HFFc6 (cell line): ENCODE measurements at places on chromosomes 16 and 17. TPM values are rescaled to one million over a fixed set of nuclear protein-coding genes. Genes with fewer than 3 reads are reported as not detected.

DNA sequence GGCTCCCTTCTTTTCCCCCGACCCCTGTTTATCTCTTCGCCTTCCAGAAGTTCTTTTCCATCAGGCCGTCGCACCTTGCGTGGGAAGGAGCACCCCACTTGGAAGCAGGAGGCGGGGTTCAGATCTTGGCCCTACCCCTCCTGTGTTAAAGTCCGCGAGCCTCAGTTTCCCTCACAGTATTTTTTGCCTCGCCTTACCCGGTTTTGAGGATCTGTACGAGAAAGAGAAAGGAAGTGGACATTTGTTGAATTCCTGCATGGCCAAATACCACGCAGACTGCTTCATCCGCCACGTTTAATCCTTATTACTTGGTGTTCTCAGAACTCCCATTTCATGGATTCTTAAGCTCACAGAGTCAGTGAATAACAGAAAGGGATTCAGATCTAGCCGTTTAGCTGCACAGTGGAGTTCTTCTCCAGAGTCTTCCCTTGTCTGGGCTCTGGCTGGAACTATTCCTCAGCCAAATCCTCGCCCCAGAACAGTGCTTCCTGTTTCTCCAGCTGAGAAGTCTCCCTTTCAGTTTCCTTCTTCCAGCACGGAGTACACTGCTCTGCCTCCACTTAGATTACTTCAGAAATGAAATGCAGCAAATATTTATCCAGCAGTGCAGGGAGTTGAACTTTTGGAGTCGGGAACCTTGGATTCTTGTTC is 590 bp downstream of the TMEM219 start:
- DNase-seq: peak; percentile 7
- H3K27ac ChIP-seq: peak overlapping the region; percentile 93
- no peaks in the 10 kb centered on the region for H3K36me3 ChIP-seq
- peaks cover 19% of the 10 kb centered on the region for H3K4me1 ChIP-seq
- H3K4me3 ChIP-seq: peak overlapping the region; percentile 96

DNA sequence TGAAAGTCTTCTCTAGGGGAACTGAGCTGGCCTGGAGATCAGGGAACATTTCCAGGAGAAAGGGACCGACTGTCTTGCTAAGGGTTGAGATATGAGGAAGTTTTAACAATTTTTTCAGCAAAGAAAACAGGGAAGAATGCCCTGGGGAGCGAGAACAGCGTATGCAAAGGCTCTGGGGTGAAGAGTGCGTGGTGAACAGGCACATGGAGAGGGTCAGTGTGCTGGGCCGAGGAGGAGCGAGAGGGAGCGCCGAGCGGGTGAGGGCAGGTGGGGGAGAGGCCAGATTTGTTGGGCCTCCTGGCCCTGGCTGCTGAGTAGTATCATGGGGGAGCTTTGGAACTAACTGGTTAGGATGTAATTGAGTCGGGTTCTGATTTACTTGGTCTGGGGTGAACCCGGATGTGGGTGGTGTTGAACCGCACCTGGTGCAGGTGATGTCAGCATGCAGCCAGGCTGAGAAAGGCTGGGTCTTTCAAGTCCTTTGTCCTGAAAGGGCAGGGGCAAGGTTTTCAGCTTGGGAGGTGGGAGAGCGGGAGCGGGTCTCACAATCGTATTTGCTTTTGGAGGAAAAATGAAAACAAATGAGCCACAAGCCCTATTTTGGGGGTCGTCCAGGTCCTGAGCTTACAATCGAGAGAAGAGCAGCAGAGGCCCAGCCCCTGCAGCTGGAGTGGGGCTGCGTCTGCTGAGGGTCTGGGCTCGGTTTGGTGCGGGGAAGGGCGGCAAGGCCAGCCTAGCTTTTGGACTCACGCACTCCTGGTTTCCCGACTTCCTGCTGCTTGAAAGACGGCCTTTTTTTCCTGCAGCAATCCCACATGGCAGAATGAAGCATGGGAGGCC is 11.1 kb upstream of the WFDC1 start:
- peaks cover 19% of the 10 kb centered on the region for H3K4me1 ChIP-seq
- no peak overlapping the region for H3K27ac ChIP-seq
- peaks cover 44% of the 10 kb centered on the region for H3K27me3 ChIP-seq
- H3K36me3 ChIP-seq: peaks cover 4% of the 10 kb centered on the region; the same call in 1 of the 2 replicates
- no peak for DNase-seq

Gene CLEC18A
- total RNA-seq: 0.25 TPM in 1 of 3 replicates, not detected in the others

- peak; percentile 84 for DNase-seq
- peaks cover 23% of the 10 kb centered on the region for H3K36me3 ChIP-seq
- peak within 1 kb of the TSS; percentile 97 for H3K4me3 ChIP-seq
- H3K27me3 ChIP-seq: 0 out of 2 replicates have a peak, but pooled peaks cover 4% of the 10 kb centered on the region
- peak within 1 kb of the TSS; percentile 92 for H3K27ac ChIP-seq
- peaks cover 45% of the 10 kb centered on the region for H3K4me1 ChIP-seq
Measured at GRCh38 chr17:37643118-37643766, at the start of gene DDX52. DDX52 (minus strand) TSS chr17:37643446; CDS start chr17:37643420, 26 bp downstream.

DNA sequence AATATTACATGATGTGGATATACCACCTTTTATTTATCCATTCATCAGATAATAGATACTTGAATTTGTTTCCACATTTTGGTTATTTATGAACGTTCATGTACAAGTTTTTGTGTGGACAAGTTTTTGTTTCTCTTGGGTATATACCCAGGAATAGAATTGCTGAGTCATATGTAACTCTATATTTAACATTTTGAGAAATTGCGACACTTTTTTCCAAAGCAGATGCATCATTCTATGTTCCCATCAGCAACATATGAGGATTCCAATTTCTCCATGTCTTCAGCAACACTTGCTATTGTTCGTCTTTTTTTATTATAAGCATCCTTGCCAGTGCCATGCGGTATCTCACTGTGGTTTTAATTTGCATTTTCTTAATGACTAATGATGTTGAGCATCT is 93.9 kb downstream of the GSG1L start:
- no peaks in the 10 kb centered on the region for H3K36me3 ChIP-seq
- peaks cover 16% of the 10 kb centered on the region for H3K27me3 ChIP-seq
- peak; percentile 1 for DNase-seq
- H3K4me1 ChIP-seq: no peaks in the 10 kb centered on the region
- no peak overlapping the region for H3K27ac ChIP-seq

GRCh38 chr17:55652114-55652823 is 70.4 kb downstream of the TMEM100 start:
- no peak for DNase-seq
- H3K27ac ChIP-seq: no peak overlapping the region
- H3K36me3 ChIP-seq: no peaks in the 10 kb centered on the region
- no peaks in the 10 kb centered on the region for H3K4me1 ChIP-seq

Gene CRYM
- not detected in 3 replicates for total RNA-seq

DNA sequence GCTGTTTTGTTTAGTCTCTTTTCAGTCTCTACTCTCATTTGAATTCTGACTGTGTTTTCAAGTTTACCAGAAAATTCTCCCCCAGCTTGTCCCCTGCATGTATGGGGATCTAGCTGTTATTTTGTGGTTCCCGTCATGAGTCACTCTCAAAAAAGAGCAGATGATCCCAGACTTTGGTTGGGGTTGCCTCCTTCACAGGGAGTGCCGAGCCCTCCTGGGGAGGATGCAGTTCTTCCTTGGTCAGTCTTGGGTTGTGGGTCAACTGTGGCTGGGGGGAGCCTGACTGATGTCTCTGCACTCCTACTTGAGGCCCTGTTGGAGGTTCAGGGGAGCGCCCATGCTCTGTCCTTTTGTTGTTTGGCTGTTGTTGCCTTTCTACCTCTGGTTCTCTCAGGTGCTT is 37.7 kb downstream of the EPN2 start:
- no peak overlapping the region for H3K4me3 ChIP-seq
- DNase-seq: no peak
- peaks cover 44% of the 10 kb centered on the region for H3K4me1 ChIP-seq
- peaks cover 10% of the 10 kb centered on the region; the same call in 1 of the 2 replicates for H3K36me3 ChIP-seq

DNA sequence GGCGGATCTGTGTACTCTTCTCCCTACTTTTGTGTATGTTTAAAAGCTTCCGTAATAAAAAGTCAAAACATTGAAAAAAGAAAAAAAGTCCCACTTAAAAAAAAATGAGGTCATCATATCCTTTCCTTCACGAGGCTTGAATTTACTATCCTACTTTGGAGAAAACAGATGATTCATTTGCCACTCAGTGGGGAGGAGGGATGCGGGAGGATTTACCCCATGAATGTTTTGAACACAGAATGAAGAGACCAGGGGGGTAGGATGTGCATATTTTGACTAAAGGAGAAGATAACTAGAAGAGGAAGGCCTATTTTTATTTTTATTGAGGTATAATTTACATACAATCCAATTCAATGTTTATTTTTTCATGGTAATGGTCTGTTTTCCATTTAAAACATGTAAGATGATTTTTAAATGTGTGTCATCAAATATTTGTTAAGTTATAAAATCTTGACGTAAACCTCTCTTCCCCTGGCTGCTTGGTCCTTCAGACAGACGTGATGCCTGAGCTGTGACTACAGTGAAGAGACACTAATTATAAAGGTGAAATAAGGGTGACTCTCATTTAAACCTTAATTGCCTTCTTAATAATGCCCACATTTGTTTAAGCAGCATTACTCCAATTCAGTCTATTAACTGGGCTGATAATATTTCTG is 135.4 kb upstream of the AXIN2 start:
- DNase-seq: peak; percentile 47
- peak overlapping the region; percentile 56 for H3K27ac ChIP-seq
- H3K4me3 ChIP-seq: peak overlapping the region; percentile 57
- no peaks in the 10 kb centered on the region for H3K36me3 ChIP-seq

DNA sequence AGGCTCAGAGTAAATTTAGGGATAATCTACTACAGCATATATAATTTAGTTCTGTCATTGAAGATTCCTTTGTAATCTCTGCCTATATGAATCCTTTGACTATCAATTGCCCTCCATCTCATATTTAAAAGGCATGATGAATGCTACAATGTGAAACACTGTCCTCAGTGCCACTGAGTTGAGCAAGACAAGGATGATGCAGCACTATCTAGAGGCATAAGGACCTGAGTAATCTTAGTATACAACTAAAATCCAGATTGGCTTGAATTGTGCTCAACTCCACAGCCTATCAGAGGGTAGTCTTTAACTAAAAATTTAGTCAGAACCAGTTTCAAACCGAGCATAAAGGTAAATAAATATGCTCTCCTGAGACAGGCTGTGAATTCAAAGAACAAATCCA is 11.6 kb upstream of the STRADA start:
- no peak overlapping the region for H3K4me3 ChIP-seq
- H3K4me1 ChIP-seq: no peaks in the 10 kb centered on the region
- H3K27ac ChIP-seq: no peak overlapping the region
- DNase-seq: no peak

Gene KRTAP9-8
- not detected in 3 replicates for total RNA-seq

GRCh38 chr17:56897646-56898424 is 16.0 kb downstream of the TRIM25 start:
- no peak overlapping the region for H3K4me3 ChIP-seq
- H3K27me3 ChIP-seq: no peaks in the 10 kb centered on the region; the same call in none of the 2 replicates
- DNase-seq: no peak

- H3K36me3 ChIP-seq: no peaks in the 10 kb centered on the region
- DNase-seq: no peak
- H3K4me1 ChIP-seq: peaks cover 8% of the 10 kb centered on the region; the same call in 1 of the 2 replicates
- H3K27ac ChIP-seq: no peak overlapping the region
Measured at GRCh38 chr16:84917492-84917891, 93.8 kb downstream of the ZDHHC7 start.

DNA sequence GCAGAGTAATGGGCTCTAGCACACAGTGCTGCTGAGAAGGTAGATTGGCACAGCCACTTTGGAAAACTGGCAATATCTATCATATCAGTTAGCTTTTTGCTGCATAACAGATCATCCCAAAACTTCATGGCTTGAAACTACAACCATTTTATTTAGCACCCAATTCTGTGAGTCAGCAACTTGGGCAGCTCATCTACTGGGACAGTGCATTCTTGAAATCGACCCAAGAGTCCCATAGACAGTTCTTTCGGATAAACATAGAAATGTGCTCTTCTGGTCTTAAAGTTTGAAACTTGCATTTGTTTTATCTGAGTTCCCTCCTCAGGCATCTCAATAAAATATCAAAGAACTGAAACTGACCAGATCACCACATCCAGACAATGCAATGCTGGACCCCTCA is 76.7 kb downstream of the CEP112 start:
- H3K36me3 ChIP-seq: no peaks in the 10 kb centered on the region
- H3K27me3 ChIP-seq: no peaks in the 10 kb centered on the region
- peaks cover 16% of the 10 kb centered on the region for H3K4me1 ChIP-seq
- no peak overlapping the region for H3K27ac ChIP-seq
- peak overlapping the region; percentile 38 for H3K4me3 ChIP-seq
- peak; percentile 51 for DNase-seq

GRCh38 chr17:1947743-1948516 is 77.2 kb downstream of the RTN4RL1 start:
- no peaks in the 10 kb centered on the region for H3K4me1 ChIP-seq
- H3K36me3 ChIP-seq: no peaks in the 10 kb centered on the region
- H3K27ac ChIP-seq: no peak overlapping the region
- H3K4me3 ChIP-seq: no peak overlapping the region
- no peak for DNase-seq
- H3K27me3 ChIP-seq: peaks cover 10% of the 10 kb centered on the region
